ENCODE measurements at places on chromosomes 5 and 9. TPM values are rescaled to one million over a fixed set of nuclear protein-coding genes. Genes with fewer than 3 reads are reported as not detected.

Gene PLPP7
- 0.15 TPM for total RNA-seq

Gene TMC1
- total RNA-seq, result not detected

Gene RLN2
- 2.4 TPM for total RNA-seq

Gene SAPCD2
- 16.4 TPM for total RNA-seq

Gene OR1J2
- total RNA-seq, result not detected

Gene SLCO6A1
- total RNA-seq, result not detected

Gene RNF180
- total RNA-seq, result not detected

Gene MOB3B
- 0.40 TPM for total RNA-seq

Gene CDH6
- not detected for total RNA-seq

Gene IQGAP2
- 51.6 TPM for total RNA-seq

Gene MYOZ3
- not detected for total RNA-seq

Gene TENT4A
- total RNA-seq, result 35.0 TPM

Gene WNK2
- total RNA-seq, result 0.31 TPM

Gene DNAJC21
- total RNA-seq, result 61.7 TPM

Gene PCDHB12
- not detected for total RNA-seq

Gene GPR150
- 0.38 TPM for total RNA-seq

Gene BTNL3
- total RNA-seq, result not detected

Gene SLCO4C1
- 0.10 TPM for total RNA-seq

Gene CCDC183
- not detected for total RNA-seq

Gene GADD45G
- 3.8 TPM for total RNA-seq

Gene AP3S1
- total RNA-seq, result 80.7 TPM

Gene LCN9
- total RNA-seq, result not detected

Gene C1QTNF2
- not detected for total RNA-seq

Gene ZER1
- 17.3 TPM for total RNA-seq
